Osteoblast (primary cell): ENCODE measurements at places on chromosomes 5 and 9.

- peak; percentile 13 for DNase-seq
Measured at GRCh38 chr5:174609116-174609515, 115.3 kb upstream of the MSX2 start.

DNA sequence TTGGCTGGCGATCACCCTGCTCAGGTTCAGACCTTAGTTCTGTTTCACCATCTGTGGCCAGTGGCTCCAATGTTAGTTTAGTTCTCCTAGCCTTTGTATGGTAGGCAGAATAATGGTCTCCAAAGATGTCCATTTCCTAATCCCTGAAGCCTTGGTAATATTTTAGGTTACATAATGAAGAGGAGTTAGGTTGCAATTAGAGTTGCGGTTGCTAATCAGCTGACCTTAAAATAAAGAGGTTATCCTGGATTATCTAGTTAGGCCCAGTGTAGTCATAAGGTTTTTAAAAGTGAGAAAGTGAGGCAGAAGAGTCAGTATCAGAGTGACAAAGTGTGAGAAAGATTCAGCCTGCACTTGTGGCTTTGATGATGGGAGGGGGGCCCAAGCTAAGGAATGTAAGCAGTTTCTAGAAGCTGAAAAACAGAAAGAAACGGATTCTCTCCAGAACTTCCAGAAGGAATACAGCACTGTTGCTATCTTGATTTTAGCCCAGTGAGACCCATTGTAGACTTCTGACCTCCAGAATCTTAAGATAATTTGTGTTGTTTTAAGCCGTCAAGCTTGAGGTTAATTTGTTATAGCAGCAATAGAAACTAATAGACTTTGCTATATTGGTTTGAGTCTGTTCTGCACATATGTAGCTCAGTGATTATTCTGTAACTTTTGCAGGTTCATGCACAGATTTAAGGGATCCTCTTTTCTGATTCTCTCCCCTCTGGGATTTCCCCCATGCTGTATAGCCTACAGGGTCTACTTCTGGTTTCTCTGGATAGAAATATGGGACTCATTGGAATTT lies 21.6 kb downstream of the LNPEP start:
- DNase-seq, result no peak

- no peak for DNase-seq
Measured at GRCh38 chr9:127628758-127629467, 16.8 kb downstream of the STXBP1 start.

GRCh38 chr9:86443992-86444391 lies 89.8 kb upstream of the TUT7 start:
- no peak for DNase-seq

- no peak for DNase-seq
Measured at GRCh38 chr5:73626814-73627313, 868 bp downstream of the ARHGEF28 start.

DNA sequence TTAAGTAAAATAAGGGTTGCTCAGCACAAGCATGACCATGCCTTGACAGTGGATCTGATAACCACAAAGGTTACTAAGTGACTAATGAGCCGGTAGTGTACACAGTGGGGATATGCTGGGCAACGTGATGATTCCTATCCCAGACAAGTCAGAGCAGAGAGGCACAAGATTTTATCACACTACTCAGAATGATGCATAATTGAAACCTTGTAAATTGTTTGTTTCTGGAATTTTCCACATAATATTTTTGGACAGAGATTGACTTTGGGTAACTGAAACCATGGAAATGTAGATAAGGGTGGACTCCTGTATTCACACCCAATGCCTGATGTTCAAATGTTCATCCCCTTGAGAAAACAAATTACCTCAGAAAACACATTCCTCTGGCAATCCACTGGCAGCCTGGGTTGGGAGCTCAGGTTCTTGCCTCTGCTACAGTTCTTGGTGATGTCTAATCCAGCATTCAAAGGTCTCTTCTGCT lies 16.2 kb upstream of the ERAP1 start:
- DNase-seq, result peak; percentile 69

DNA sequence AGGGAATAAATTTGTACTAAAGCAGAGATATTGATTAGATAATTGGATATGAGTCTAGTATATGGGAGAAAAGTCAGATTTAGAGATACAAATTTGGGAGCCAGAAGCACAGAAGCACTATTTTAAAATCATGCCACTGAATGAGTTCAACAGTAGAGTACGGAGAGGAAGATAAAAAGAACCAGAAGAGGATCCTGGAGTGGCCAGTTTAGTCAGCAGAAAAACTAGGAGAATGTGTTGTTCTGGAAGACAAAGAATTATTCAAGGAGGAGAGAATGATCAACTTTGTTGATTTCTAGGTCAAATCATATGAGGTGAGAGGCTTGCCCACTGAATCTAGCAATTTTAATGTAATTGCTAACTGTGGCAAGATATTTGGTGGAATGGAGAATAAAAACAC lies 67.0 kb downstream of the NIPBL start:
- no peak for DNase-seq

- no peak for DNase-seq
Measured at GRCh38 chr5:115578657-115579056, 23.6 kb downstream of the TICAM2 start.

DNA sequence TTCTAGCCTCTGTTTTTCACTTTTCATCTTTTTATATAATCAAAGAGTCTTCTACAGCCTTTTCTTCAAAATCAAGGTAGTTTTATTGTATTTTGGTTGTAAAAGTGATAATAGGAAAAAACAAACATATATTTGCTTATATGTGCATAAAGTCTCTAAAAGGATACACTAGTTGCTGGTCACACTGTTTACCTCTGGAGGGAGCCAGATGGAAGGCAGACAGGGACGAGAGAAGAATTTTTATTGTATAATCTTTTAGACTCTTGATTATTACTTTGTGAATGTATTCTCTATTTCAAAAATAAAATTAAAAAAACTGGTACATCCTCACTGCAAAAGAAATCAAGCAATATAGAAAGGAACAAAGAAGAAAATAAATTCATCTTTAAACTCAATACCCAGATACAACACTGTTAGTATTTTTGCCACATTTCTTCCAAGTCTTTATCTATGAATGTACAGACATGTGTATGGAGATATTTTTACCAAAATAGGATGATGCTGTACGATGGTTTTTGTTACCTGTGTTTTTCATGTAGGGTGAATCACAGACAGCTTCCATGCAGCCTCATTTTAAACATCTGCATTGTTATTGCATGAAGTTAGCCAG lies 6.1 kb upstream of the RNF183 start:
- DNase-seq, result no peak

- DNase-seq, result no peak
Measured at GRCh38 chr5:42454216-42454995, 31.2 kb downstream of the GHR start.

GRCh38 chr5:103465891-103466290 lies 96.7 kb downstream of the NUDT12 start:
- DNase-seq, result no peak

GRCh38 chr5:165258197-165258771 lies 1752.9 kb downstream of the MAT2B start:
- DNase-seq, result no peak

DNA sequence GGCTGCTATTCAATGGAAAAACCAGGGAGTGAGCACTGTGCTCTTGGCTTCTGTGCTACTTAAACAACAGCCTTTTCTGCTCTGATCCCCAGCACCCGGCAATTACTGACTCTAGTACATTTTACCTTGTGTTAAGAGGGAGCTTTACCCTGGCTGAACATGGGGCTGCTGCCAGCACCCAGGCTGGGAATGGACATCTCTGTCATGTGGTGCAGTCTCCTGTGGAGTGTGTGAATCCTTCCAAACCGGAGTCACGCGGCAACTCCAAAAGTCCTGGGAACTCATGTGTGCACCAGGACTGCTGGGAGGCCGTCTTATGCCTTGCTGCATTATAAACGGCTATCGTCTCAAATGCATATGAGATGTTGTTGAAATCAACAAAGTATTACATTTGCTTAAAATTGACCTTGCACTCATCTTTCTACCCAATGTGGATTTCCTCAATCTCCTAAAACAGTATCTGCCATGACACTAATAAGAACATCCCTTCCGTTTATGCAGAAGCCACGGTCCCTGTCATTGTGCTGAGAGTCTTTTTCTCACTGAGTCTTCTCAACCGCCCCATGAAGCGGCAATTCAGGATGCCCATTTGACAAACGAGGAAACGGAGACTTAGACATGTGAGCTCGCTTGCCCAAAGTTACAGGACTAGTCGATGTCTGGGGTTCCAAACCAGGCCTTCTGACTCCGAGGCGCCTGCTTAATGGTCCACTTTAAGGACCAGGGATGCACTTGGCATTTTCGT lies 884 bp upstream of the GSN start:
- peak; percentile 53 for DNase-seq
